Thymus (tissue), 14 donors: ENCODE measurements at places on chromosomes 5 and 9. TPM values are rescaled to one million over a fixed set of nuclear protein-coding genes. Genes with fewer than 3 reads are reported as not detected.

- DNase-seq, result no peak
Measured at GRCh38 chr9:76846297-76846696, 59.6 kb downstream of the PRUNE2 start.

GRCh38 chr9:96078897-96079490 is 203.5 kb downstream of the ERCC6L2 start:
- DNase-seq, result no peak

DNA sequence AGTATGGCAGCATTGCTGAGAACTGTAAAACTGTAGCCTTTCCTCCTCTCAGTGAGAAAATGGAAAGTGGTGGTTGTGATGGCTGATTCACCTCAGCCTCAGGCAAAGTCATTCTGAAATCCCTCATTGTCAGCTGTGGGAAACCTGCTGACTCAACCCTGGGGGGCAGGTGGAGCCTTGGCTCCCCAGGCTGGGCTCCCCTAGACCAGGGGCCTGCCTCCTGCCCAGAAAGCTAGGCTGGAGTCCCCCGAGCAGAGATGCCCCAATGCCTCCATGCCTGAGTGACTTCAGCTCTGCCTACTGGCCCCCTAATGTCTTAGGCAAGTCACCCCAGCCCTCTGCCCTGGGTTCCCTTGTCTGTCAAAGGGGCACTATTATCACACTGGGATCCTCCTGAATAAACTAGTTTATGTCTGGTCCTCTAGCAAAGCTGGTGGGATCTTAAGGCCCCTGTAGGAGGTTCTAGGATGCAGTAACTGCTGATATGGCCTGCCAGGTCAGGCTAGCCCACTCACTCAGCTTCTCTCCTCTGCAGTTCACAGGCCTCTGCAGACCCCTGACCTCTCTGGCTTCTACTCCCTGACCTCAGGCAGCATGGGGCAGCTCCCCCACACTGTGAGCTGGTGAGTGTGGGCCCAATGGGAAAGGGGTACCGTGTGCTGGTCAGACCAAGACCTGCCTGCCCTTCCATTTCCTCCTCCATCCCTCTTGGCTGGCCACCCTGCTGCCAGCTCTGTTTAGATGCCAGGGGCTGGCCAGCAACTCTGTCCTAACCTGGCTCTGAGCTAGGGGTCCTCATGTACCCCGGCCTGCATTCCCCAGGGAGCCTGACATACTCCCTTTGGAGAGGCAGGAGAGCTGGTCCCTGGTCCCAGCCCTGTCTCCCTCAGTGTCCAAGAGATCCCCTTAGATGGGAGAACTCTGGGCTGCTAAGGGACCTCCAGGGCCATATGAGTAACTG is 24.2 kb downstream of the TCF7 start:
- no peak for DNase-seq

DNA sequence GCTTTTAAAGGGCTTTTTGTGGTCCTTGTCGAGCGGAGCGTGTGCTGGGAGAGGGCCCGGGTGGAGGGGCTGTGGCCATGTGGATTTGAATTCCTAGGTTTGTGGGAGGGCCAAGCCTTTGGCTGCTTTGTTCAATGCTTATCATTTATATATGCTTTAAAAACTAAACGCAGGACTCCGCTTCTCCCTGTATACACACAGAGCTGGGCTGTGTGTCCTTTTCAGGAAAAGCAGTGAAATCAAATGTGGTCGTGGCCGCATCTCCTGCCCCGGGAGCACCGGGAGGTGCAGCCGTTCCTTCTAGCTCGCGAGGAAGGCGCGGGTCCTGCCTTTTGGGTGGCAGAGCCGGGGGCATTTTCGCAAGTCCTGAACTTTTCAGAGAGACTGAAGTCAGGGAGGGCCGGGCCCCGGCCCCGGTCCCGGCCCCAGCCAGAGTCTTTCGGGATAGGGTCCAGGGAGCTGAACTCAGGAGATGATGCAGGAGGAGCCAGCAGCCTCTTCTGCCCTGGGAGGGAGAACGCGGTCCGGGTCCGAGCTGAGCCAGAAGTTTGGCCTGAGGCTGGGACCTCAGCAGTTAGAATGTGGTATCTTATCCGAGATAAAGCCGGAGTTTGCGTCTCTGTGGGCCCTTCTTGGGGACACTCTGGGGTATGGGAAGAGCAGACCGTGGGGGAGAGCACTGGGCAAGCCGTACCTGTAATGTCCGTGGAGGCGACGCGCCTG is 158.8 kb downstream of the C9orf152 start:
- no peak for DNase-seq

DNA sequence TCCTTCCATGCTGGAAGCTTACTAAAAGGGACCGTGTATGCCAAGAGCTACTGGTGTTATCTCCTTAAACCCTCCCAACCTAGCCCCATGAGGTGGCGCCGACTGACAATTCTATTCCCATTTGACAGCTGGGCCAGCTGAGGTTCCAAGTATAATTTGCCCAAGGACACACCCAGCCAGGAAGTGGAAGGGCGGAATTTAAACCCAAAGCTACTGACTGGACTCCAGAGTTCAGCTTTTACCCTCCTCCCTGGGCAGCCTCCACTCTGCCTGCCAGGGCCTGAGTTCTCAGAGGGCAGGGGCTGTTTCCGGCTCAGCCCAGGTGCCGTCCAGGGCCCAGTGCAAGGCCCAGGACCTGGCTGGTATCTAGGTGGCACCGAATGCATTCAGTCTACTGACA is 71.8 kb downstream of the C9orf50 start:
- no peak for DNase-seq

DNA sequence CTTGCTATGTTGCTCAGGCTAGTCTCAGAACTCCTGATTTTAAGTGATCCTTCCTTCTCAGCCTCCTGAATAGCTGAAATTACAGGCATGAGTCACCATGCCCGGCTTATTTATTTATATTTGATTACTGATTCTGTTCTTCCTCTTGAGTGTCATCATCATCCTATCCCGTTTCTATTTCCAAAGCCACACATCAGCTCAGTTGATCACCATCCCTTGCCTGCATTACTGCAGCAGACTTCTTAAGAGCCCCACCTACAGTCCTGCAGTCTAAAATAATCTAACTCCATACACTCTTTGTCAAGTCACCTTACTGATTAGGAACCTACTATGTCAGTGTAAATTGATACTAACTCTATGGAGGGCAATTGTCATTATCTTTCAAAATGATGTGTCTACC is 138.9 kb upstream of the RAI14 start:
- no peak for DNase-seq

- no peak for DNase-seq
Measured at GRCh38 chr5:123285122-123286023, 137.8 kb downstream of the CEP120 start.

- no peak for DNase-seq
Measured at GRCh38 chr5:95163079-95163478, 121.8 kb downstream of the MCTP1 start.

GRCh38 chr9:126298063-126298801 is 28.4 kb upstream of the MVB12B start:
- DNase-seq, result no peak

GRCh38 chr9:120214332-120214731 is 365.6 kb downstream of the CDK5RAP2 start:
- no peak for DNase-seq

The ACTBL2 gene
- not detected for total RNA-seq

DNA sequence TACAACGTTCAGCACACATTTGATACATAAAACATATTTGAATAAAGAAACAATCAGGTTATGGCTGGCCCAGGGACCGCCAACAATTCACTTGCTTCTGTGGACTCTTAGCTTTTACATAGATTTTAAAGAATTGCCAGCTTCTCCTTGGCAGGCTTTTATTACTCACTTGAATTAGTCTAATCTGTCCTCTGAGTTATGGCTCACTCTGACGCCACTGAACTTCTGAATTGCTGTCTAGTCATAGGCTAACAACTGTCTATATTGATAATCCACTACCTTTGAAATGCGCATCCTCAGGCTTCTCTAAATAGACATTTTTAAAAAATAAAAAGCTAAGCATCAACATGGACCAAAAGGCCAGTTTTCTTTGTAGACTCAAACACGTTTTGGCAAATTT is 317.4 kb upstream of the SGCD start:
- no peak for DNase-seq

GRCh38 chr5:157603333-157604190 is 28.0 kb upstream of the ADAM19 start:
- DNase-seq, result no peak

DNA sequence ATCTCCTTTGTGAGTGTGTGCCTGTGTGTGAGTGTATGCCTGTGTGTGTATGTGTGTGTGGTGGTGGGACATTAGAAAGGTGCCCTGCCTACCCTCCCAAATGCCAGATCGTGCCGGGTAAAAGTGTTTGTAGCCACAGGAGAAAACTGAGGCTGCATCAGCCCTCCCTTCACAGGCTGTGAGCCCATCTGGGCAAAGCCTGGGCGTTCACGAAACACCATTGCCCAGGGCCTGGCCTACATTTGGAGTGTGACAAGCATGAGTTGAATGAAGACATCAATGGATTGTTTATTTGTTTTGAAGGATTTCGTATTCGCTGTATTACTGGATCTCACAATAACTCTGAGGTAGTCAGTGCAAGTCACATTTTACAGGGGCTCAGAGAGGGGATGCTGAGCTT is 270.8 kb downstream of the NSG2 start:
- DNase-seq, result no peak

DNA sequence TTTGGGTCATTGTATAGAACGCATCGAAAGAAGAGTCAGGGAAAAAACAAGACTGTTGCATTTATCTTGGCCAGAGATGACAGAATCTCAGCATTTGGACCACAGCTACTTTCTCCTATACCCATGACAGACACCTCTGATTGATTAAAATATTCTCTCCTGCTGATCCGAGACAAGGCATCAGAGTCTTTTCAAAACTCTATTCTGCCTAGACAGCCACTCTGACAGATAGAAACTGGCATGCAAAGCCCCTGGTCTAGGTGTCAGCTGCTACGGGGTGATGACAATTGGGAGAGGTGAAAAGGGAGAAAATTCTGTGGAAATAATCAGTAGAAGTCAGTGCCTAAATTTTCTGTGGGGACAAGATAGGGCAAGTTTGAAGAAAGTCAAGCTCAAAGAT is 152.2 kb downstream of the PIK3R1 start:
- DNase-seq, result no peak

GRCh38 chr9:5002811-5003210 is 17.7 kb downstream of the JAK2 start:
- DNase-seq, result no peak

GRCh38 chr9:124857533-124858162 is 4.1 kb downstream of the RPL35 start:
- DNase-seq, result no peak

DNA sequence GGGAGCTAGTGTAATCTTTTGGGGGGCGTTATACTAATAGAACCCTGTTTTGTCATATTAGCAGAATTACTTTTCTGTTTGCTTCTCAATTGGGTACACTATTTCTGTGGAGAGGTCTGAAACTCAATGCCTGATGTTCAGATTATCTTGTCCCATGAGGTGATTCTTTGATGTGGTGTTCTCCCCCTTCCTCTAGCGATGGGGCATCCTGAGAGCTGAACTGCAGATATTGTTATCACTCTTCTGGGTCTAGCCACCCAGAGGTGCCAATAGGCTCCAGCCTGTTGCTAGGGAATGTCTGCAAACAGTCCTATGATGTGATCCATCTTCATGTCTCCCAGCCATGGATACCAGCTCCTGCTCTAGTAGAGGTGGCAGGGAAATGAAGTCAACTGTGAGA is 233.1 kb upstream of the RASA1 start:
- DNase-seq, result peak; percentile 53

The GPR150 gene
- total RNA-seq, result 0.19 TPM

The CSF2 gene
- total RNA-seq, result 0.09 TPM

GRCh38 chr5:3357291-3357690 is 238.3 kb upstream of the IRX1 start:
- DNase-seq, result no peak

DNA sequence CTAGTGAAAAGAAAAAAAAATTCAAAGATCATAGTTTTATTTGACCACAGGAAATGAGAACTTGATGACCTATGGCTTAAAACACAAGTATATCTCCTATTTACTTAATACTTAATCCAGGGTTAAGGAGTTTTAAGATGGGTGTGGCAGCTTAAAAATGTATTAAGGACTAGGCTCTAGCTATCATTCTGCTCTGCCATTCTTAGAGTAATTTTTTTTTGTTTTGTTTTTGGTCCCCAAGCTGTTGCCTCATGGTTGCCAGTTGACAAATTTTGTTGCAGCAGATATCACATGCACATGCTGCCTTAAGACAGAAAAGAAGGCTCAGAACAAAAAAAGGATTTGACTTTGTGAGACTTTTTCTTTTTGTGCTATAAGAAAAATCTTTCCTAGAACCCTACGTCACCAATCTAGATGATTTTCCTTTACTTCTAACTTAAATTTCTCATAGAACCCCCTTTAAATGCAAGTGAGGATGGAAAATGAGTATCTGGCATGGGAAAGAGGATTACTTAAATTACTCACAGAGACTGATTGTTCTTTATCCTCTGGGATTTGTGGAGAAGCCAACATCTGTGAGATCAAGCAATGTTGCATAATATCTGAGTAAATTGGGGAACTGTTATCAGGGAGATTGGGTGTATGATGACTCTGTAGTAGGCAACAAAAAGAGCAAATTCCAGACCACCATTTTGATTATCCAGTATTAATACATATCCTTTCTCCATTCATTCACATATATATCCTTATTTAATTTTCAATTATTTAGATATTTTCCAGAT is 364.7 kb upstream of the CD180 start:
- no peak for DNase-seq

- DNase-seq, result no peak
Measured at GRCh38 chr5:30183795-30184194, 1009.7 kb upstream of the CDH6 start.

GRCh38 chr5:156528673-156529072 is 201.7 kb downstream of the SGCD start:
- no peak for DNase-seq

DNA sequence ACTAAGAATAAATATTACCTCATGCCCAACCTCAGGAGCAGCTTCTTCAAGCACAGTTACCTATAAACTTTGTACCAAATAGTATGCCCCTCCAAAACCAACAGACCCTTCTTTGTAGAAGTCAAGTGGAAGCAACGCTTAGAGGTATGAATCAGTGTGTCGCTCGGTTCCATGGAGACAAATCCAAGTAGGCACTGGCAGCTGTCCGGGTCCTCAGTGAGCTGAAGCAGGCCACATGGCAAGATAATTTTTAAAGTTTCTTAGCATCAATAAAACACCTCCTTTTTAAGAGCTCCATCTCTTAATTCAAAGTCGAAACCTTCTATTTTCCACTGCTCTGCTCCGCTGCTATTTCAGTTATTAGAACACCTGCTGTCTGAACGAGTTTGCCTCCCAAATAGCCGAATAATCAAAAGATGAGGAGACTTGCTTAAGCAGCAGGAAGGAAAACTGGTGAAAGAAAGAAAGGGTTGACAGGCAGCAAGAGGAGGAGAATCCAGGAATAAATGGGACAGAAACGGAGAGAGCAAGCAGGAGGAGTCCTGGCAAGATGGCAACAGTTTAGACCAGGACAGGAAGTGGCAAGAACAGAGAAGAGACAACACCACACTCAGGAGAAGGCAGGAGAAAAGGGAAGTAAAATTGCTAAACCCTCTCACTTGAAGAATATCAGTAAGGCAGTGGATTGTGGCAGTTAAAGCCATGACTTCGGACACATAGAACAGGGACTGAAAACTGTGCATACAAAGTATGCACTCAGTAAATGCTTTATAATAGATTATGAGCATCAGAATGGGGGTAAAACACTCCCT is 65.0 kb downstream of the PPP2R2B start:
- DNase-seq, result no peak
